ENCODE measurements at places on chromosomes 1 and 21. TPM values are rescaled to one million over a fixed set of nuclear protein-coding genes. Genes with fewer than 3 reads are reported as not detected.
A peak's percentile ranks its signal among the peaks of the same experiment; 100 is the strongest.

GRCh38 chr1:61605607-61606321, 119.2 kb downstream of the TM2D1 start:
- no peak for DNase-seq

GRCh38 chr21:43603641-43604504, 55.4 kb downstream of the HSF2BP start:
- DNase-seq = no peak

ARHGAP30 gene
- 260 TPM for total RNA-seq

- no peak for DNase-seq
Observed at GRCh38 chr1:160541622-160542302, 18.7 kb upstream of the SLAMF6 start.

DNA sequence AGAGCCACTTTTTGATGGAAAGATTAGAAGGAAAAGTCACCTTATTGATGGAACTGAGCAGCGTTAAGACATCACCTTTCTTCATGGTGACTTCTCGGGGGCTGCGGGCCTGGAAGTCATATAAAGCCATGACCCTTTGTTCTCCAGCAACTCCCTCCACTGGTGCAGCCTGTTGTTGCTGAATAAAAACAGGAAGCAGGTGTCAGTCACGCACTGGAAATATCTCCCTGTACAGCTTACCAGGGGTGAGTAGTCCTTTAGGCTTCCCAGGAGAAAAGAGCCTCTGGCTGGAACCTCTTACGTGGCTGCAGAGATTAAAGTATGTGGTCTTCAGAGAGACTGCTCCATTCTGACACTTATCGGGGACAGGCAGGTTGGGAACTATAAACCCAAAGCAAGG, 31.9 kb downstream of the SPTA1 start:
- DNase-seq = no peak

- no peak for DNase-seq
Observed at GRCh38 chr1:110798691-110799256, 74.2 kb upstream of the CD53 start.

BLACAT1 gene
- 0.47 TPM for total RNA-seq

DNA sequence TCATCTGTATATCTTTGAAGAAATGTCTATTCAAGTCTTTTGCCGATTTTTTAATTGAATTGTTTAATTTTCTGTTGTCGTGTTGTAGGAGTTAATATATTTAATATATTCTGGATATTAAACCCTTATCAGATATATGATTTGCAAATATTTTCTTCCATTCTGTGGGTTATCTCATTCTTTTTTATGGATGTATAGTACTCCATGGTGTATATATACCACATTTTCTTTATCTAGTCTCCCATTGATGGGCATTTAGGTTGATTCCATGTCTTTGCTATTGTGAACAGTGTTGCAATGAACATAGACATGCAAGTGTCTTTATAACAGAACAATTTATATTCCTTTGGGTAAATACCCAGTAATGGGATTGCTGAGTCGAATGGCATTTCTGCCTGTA, 100.3 kb upstream of the DMRTA2 start:
- DNase-seq = no peak

DNA sequence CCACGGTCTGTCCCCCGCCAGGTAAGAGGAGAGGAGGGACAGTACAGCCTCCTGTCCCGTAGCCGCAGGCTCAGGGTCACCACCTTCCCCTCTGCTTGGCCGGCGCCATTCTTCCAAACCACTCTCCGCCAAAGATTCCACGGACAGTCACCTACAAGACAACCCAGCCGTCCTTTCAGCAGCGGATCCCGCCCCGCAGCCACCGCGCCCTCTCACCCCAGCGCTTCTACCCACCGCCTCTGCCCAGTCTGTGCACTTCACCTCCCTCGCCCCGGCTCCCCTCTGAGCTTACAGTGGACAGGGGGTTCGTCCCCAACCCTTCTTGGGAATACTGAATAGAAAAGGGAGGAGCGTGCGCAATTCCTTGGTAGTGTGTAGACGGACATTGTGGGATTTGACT, 319.6 kb downstream of the FAM72C start:
- DNase-seq = no peak

C1orf141 gene
- total RNA-seq = not detected

WDR64 gene
- total RNA-seq = 0.12 TPM

DNA sequence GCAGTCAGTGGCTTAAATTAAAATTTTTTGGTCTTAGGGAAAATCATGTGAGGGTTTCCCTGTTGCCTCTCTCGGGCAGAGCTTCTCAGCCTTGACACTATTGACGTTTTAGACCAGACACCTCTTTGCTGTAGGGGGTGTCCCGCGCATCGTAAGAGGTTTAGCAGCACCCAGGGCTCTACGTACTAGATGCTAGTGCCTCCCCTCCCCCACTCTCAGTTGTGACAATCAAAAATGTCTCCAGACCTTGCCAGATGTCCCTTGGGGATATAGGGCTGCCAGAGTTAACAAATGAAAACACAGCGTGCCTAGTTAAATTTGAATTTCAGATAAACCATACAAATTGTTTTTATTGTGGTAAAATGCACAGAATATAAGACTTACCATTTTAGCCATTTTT, 293.3 kb downstream of the DISC1 start:
- DNase-seq = no peak

DNA sequence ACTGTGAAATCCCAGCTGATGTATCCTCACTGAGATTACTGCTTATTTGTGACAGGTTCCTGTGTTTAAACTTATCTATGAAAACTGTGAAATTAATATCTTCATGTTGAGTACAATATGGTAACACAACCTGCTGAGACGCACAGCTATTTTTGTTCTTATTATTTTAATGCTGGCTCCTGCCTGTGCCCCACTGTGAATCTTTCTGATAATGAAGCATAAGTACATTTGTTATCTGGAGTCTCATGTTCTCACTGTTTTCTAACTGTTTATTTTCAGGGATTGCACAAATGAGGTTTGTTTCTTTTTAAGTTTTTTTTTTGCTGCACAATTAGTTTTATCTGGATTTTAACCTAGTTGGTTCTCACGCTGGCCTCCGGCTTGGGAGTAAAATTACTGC, 39.9 kb upstream of the IFNAR2 start:
- DNase-seq = no peak

- DNase-seq = no peak
Observed at GRCh38 chr1:232695621-232696385, 65.9 kb upstream of the SIPA1L2 start.

PYHIN1 gene
- 57.8 TPM for total RNA-seq

GRCh38 chr1:63405021-63405420, 37.6 kb downstream of the ALG6 start:
- DNase-seq = no peak

DNA sequence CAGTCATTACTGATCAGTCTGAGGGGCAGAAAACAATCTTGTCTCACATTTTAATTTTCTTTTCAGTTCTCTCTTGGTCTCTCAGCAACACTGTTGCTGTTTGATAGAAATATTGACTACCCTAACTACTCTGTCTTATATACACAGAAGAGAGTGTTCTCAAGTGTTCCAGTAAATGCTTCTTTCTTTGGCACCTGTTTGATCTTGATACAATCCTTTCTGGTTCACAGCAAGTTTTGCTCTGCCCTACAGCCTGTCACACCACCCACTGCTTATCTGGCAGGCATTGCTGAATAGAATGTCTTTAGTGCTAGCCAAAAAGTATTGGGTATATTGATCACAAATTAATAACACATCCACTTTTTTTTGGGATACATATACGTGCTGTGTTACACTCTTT, 75.7 kb upstream of the WLS start:
- no peak for DNase-seq

CCDC18 gene
- total RNA-seq = 30.5 TPM

- peak; percentile 48 for DNase-seq
Observed at GRCh38 chr1:174789399-174789798, 210.3 kb upstream of the CACYBP start.

DNA sequence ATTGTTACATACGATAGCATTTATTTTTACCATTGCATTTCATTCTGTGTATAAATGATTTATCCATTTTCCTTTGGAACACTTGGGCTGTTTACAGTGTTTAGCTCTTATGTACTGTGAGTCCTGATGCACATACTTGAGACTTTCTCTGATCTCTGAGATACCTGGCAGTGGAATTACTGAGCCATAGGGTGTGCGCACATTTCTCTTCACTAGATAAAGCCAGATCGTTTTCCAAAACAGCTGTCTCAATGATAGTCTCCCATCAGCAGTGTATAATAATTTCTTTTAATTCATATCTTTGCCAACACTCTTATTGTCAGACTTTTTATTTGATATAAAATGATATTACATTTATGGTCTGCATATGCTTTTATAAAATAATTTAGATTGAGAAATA, 66.2 kb downstream of the VPS13D start:
- no peak for DNase-seq

- DNase-seq = no peak
Observed at GRCh38 chr1:150186789-150187559, 37.3 kb downstream of the PLEKHO1 start.

DNA sequence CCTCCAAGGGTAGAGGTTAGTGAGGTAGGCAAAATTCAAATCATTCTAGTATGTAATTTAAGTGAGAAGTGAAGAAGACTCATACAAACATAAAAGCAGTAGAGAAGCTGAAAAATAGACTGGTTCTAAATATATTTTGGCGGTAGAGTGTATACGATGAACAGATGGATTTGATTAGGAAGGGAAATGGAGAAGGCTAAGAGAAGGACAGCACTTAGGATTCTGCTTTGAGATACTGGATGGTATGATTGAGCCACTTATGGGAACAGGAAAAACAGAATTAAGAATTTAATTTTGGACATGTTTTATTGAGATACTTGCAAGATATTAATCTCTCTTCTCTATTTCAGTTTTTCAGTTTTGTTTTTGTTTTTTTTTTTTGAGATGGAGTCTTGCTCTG, 60.1 kb downstream of the EPB41 start:
- DNase-seq = no peak

GPA33 gene
- total RNA-seq = 0.21 TPM

GRCh38 chr1:6783936-6784559, 1.2 kb upstream of the CAMTA1 start:
- no peak for DNase-seq

DNA sequence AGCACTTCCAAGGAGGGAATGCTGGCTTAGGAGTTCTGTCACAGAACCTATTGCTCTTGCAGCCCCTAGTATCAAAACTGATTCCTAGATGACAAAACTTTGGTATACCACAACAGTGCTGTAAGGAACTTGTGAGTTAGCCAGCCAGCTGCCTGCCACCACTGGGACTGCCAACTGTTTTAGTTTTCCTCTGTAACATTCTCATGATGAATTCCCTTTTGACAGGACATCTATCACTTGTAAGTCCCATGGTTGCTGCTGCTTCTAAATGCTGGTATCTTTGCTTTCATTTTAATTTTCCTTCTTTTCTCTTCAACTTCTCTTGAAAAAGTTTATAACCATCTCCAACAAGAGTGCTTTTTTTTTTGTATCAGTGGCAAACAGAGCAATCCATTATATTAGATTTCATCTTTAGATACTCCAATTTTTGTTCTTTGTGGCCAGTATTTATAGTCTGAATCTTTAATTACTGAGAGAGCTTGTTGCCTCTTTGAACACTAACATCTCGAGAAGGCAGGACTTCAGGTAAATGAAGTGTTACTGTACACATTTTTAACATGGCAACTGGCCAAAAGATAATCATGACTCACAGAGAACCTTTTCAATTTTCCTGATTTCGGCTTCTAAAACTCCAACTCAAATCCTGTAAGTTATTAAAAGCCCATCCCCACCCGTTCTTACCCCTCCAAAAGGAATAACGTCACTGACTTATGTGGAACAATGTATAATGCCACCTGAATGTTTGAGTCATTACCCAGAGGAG, 19.8 kb downstream of the DBT start:
- DNase-seq = no peak

GRCh38 chr1:96306809-96307560, 414.6 kb upstream of the PTBP2 start:
- no peak for DNase-seq

GRCh38 chr1:221344693-221345092, 397.2 kb downstream of the DUSP10 start:
- no peak for DNase-seq

DNA sequence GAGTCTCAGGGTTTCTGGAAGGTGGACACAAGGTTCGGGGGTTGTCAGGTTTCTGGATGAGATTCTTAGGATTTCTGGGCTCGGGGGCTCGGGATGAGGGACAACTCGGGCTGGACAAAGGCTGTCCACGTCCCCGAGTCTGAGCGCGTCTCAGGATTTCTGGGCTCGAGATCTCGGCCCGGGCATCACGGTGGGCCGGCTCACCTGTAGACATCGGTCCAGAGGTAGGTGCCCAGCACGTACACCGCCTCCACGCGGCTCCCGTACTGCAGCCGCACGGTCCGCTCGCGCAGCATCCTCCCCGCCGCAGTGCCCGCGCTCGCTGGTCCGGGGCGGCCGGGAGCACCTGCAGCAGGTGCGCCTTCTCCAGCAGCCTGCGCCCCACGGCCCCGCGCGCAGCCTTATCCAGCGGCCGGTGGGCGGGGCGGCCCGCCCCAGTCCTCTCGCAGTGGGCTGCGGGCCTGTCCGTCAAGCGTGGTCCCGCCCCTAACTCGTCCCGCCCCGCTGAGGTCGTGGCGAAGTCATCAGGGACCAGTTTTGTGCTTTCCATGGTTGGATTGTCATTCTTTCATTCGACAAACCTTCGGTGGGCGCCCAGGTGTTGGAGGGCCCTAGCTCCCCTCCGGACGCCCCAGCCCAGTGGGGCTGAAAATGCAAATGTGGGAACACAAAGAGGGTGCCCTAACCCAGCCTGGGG, at the start of gene PADI2:
TSS of gene PADI2 (minus strand) at position 376 of the 697 bp plus-strand sequence. CDS start at position 296, 80 bp downstream.
- peak; percentile 58 for DNase-seq

DNA sequence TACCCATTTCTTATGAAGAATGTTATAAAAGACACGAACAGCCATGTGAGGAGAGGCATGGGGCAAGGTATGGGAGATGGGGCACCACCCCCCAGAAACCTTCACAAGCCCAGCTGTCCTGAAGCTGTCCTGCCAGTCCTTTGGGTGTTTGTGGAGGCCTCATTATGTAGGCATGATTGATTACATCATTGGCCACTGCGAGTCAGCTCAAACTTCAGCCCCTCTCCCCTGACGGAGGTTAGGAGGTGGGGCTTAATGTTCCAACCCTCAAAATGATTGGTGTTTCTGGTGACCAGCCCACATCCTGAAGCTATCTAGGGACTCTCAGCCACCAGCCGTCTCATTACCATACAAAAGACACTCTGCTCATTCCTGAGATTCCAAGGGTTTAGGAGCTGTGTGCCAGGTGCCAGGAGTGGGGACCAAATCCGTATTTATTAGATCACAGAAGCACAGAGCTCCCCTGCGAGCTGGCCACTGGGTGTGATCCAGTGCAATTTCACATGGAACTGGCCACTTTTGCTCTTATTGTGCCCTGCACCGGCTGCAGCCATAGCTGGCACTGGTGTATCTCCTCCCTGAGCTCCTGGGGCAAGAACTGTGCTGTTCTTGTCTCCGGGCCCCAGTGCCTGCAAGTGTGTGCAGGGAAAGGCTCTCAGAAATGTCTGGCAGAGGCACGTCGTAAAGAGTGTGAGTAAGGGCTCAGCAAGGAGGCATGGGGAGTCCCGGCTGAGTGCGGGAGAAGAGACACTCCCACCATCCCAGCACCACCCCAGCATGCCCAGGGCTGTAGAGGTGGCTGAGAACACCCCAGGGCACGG, 10.5 kb downstream of the KIAA1614 start:
- DNase-seq = no peak

- peak; percentile 88 for DNase-seq
Observed at GRCh38 chr21:46368533-46369285, 44.8 kb downstream of the PCNT start.
